ENCODE measurements at places on chromosomes 2 and 18. TPM values are rescaled to one million over a fixed set of nuclear protein-coding genes. Genes with fewer than 3 reads are reported as not detected.

KIF5C gene
- 0.17 TPM for total RNA-seq

CAVIN2 gene
- total RNA-seq: 12.6 TPM

TMEM37 gene
- 2.6 TPM for total RNA-seq

CHST9 gene
- total RNA-seq: not detected

DNA sequence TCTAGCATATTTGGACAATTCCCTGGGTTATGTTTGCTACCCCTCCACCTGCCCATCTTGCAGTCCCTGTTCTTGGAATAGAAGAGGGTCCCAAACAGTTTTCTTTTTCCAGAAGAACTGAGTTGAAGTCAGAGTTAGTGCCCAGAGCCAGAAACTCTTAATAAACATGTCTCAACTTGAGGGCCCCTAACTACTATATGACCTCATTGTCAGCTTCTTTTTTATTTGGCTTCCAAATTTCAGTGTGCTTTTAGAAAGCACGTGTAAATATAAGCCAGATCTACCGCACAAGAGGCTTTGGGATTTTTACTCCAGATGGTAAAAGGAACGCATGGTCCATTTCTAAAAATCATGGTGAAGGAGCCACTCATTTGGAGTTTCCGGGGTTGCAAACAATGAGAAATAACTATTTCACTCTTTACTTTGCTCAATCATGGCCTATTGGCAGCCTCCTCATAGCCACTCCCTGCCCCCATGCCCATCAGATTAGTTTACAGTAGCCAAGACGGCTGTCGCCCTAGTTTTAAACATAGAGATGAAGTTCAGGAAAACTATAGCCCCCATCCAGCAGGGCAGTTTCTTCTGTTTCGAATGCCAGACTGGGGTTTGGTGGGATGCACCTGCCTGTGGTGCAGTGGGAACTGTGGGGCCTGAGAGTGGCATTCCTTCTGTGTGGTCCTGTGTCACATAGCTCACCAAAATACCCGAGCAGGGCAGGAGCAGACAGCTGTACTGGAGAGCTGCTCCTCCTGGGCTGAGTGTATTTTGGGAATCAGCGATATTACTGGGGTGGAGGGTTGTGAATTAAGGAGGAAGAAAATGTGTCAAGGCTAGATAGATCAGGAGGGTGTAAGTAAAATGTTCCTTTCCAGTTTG, 1.7 kb downstream of the MAPRE3 start:
- no peak overlapping the region for H3K27ac ChIP-seq
- peaks cover 8% of the 10 kb centered on the region for H3K4me1 ChIP-seq
- H3K27me3 ChIP-seq: peaks cover 17% of the 10 kb centered on the region
- peak overlapping the region; percentile 86 for H3K4me3 ChIP-seq
- DNase-seq: no peak

DNA sequence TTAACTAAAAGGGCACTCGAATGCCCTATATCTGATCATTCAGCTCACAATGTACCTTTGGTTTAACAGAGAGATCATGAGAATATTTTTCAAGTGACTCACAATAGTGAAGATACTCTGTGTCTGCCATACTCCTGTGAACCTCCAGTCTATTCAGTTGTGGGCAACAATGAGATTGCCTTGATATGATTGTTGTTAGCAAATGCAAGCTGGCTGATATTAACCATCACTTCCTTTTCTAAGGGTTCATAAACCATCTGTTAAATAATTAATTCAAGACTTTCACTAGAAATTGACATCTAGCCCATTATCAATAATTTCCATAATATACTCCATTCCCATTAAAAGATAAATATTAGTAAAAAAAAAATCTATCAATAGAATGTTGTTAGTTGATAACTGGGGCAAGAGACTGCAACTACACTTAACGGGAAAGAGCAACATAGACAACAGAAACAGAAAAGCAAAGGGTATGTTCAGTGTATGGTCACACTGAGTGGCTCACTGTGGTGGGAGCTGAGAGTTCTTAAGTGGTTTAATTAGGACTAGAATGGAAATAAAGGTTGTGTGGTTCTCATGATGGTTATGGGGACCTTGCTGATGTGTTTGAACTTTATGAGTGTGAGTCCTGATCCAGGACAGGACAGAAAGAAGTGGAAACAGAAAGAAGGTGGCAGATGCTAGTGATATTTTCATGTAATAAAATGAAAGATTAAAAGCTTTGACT, 11.9 kb downstream of the IL18RAP start:
- no peaks in the 10 kb centered on the region for H3K4me1 ChIP-seq
- no peak overlapping the region for H3K4me3 ChIP-seq
- no peaks in the 10 kb centered on the region for H3K27me3 ChIP-seq

- H3K27me3 ChIP-seq: no peaks in the 10 kb centered on the region
- no peaks in the 10 kb centered on the region for H3K36me3 ChIP-seq
- no peak overlapping the region for H3K27ac ChIP-seq
- no peak for DNase-seq
- peaks cover 9% of the 10 kb centered on the region for H3K4me1 ChIP-seq
Observed at GRCh38 chr2:189837326-189837725, 53.1 kb downstream of the PMS1 start.

DNA sequence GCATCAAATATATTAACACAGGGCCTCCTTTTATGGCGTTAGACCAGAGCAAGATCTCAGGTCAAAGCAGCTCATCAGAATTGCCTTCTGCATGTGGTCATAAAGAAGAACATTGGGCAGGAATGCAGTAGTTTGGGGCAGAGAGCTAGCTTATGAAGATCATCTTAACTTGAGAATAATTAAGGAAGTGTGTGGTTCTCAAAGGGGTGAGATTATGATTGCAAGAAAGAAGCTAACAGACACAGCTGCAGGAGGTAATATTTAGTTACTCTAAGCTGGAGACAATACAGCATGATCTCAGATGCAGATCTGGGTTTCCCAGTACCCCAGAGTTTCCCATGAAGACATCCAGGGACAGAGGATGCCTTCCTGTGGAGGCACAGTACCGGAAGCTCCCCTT, 91.6 kb downstream of the TTC27 start:
- H3K36me3 ChIP-seq: no peaks in the 10 kb centered on the region
- DNase-seq: no peak
- no peak overlapping the region for H3K27ac ChIP-seq
- no peak overlapping the region for H3K4me3 ChIP-seq

DNA sequence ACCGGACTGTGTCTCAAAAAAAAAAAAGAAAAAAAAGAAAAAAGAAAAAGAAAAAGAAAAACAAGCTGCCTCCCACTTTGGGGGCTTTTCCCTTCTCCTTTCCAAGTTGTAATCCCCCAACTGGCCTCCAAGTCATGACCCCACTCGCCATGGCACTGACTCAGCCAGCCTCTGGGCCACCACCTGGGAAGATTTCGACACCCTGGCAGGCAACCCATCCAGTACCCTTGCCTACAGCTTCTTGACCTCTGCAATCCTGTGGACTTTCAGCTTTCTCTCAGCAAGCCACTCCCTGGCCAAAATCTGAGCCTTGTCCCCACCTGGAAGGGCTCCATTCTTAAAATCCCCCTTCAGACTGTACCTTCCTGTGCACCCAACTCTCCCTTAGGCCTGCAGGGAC, 22.3 kb upstream of the FOSL2 start:
- peaks cover 2% of the 10 kb centered on the region for H3K27me3 ChIP-seq
- no peaks in the 10 kb centered on the region for H3K36me3 ChIP-seq
- DNase-seq: no peak
- no peak overlapping the region for H3K4me3 ChIP-seq

DNA sequence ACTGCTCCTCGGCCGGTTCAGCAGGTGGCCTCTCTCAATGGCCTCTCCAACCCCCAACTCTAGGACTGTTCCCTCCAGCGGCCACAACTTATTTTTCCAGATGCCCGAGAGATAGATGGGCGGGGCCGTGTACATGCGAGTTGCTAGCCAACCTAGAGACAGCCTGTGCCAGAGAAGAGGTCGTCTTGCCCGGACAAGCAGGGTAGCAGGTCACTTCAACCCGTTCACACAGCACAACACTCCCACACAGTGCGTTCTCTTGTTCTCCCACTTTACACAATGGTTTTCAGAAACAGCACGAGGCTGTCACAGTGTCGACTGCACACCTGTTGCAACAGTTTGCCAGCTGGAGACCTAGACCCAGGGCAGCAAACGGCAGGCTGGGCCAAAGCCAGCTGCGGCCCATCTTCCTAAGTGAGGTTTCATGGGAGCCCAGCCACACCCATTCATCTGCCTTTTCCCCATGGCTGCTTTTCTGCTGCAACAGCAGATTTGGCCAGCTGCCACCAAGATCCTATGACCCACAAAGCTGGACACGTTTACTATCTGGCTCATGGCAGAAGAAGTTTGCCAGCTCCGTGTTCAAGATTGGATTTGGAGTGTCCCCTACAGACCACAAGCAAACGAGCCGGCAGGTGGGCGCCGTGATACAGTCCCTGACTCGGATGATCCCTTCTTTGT, 7.3 kb upstream of the PRLH start:
- no peak overlapping the region for H3K27ac ChIP-seq
- peaks cover 4% of the 10 kb centered on the region for H3K4me1 ChIP-seq
- peak; percentile 89 for DNase-seq
- H3K36me3 ChIP-seq: no peaks in the 10 kb centered on the region
- H3K27me3 ChIP-seq: peaks cover 6% of the 10 kb centered on the region

- DNase-seq: peak; percentile 58
- no peaks in the 10 kb centered on the region for H3K4me1 ChIP-seq
- no peak overlapping the region for H3K27ac ChIP-seq
- no peak overlapping the region for H3K4me3 ChIP-seq
- no peaks in the 10 kb centered on the region for H3K27me3 ChIP-seq
Observed at GRCh38 chr18:39523281-39523680, 1957.7 kb upstream of the CELF4 start.

DNA sequence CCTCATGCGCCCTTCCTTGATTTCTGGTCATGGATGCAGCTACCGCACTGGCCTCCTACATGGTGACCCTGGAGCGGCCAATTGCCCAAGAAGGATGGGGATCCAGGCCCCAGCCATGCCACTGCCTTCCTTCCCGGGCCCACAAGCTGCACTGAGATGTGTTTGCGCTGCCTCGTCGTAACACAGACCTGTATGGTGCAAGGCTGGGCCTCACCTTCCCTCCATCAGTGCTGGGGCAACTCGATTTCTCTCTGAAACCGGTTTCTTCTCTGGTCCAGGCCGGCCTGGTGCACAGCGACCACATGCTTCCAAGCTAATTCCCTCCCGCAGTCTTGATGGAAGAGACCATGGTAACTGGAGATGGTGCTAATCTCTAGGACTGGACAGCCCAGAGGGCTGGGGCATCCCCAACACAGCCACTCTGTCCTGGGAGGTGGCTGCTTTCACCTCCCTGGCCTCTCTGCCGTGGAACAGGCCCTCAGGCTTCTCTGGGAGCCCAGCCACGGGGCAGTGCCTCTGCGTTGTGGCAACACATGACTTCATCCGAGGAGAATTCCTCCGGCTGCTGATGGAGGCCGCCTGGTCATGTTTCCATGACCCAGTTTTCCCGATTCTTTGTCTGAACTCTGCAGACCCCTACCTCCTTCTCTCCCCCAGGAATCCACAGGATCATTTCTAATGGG, 184.2 kb downstream of the GLI2 start:
- peak overlapping the region; percentile 52 for H3K27ac ChIP-seq
- H3K27me3 ChIP-seq: no peaks in the 10 kb centered on the region
- no peak overlapping the region for H3K4me3 ChIP-seq
- peak; percentile 87 for DNase-seq
- H3K36me3 ChIP-seq: peaks cover 2% of the 10 kb centered on the region

- H3K27me3 ChIP-seq: no peaks in the 10 kb centered on the region
- no peak overlapping the region for H3K4me3 ChIP-seq
- no peak overlapping the region for H3K27ac ChIP-seq
- H3K4me1 ChIP-seq: no peaks in the 10 kb centered on the region
- H3K36me3 ChIP-seq: no peaks in the 10 kb centered on the region
- DNase-seq: no peak
Observed at GRCh38 chr2:176742271-176742670, 470.3 kb upstream of the HNRNPA3 start.

GRCh38 chr2:175026385-175026784, 21.2 kb upstream of the CHN1 start:
- no peak overlapping the region for H3K27ac ChIP-seq
- H3K4me3 ChIP-seq: no peak overlapping the region
- peaks cover 2% of the 10 kb centered on the region for H3K4me1 ChIP-seq
- no peak for DNase-seq
- H3K36me3 ChIP-seq: no peaks in the 10 kb centered on the region
- H3K27me3 ChIP-seq: no peaks in the 10 kb centered on the region

DNA sequence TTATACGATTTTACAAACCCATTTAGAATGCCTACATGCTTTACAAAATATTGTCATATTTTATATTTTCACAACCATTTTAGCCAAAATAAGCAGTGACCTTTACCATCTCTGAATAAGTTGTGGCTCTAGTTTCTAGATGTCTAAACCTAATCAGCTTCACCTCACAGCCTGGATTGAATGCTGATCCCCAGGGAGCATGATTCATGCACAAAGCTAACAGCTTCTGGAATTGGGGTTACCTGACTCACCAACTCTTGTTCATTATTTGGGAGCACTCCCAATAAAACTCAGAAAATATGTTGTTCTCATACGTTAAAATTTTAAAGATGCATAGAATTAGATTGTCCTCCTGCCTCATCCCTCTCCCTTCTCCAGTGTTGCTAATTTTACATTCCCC, 611.7 kb upstream of the NETO1 start:
- H3K27ac ChIP-seq: no peak overlapping the region
- no peaks in the 10 kb centered on the region for H3K36me3 ChIP-seq
- H3K4me1 ChIP-seq: no peaks in the 10 kb centered on the region
- peak; percentile 34 for DNase-seq

DNA sequence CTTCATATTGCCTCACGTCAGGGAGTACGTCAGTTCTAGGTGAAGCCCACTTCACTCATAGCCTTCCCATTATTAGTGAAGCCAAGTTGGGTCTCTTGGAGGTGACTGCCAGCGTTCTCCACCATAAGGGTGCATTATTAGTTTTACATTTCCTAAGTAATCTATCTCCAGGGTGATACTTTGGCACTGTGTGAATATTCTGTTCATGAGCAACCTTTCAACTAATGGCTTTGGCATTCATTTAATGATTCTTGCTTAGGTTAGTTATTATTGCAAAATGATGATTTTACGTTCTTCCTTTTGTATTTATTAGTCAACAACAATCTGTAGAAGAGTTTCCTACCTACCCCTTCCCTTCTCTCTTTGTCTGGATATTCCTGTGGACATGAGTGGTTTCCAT, 97.5 kb downstream of the MAP4K4 start:
- no peak for DNase-seq
- H3K36me3 ChIP-seq: no peaks in the 10 kb centered on the region
- no peak overlapping the region for H3K27ac ChIP-seq
- H3K27me3 ChIP-seq: no peaks in the 10 kb centered on the region

GRCh38 chr18:23237524-23238151, 102.4 kb downstream of the CABLES1 start:
- peaks cover 5% of the 10 kb centered on the region for H3K4me1 ChIP-seq
- H3K27ac ChIP-seq: no peak overlapping the region
- DNase-seq: peak; percentile 73
- H3K27me3 ChIP-seq: no peaks in the 10 kb centered on the region
